K562 (cell line): ENCODE measurements at places on chromosomes 3 and 15.
A peak's percentile ranks its signal among the peaks of the same experiment; 100 is the strongest.

- no peak for DNase-seq
These were observed 17.1 kb downstream of the VIPR1 start for GRCh38 chr3:42519568-42519962.

DNA sequence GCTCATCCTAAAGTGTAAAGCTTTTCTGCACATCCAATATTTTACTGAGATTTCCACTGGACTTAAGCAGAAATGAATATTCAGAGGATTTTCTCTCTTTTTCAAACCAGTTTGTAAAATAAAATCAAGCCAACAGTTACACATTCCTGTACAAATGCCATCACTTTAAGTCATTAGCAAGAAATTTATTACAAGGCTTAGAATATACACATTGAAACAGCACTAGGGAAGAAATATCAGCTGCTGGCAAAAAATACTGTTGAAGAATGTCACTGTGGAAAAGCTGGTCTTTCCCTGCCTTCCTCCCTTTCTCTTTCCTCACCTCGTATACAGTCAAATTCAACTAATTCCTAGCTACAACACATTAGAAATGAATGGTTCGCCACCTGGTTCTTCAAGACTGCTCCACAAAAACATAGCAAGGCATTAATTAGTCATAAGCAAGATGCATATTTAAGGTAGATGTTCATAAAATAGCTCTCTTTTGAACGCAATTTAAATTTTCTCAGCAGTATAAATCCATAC, 21.3 kb downstream of the PLOD2 start:
- no peak for DNase-seq

GRCh38 chr3:194126790-194127189, 9.2 kb upstream of the HES1 start:
- DNase-seq: no peak

DNA sequence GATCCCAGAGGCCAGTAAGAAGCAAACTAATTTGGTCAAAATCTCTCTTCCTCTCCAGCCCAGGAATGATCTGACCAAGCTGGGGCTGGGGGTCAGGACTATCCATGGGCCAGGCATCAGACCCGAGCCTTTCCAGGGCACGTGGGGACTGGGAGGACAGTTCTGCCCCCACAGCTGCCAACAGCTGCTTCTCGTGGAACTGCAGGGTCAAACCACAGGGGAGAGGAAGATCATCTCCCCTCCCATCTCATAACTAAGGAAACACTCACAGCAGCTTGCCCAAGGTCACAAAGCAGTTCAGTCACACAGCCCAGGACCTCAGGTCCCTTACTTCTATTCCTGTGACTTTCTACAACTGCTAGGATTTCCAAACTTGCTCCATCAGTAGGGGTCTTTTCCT, 47.1 kb downstream of the DAPK2 start:
- no peak for DNase-seq

DNA sequence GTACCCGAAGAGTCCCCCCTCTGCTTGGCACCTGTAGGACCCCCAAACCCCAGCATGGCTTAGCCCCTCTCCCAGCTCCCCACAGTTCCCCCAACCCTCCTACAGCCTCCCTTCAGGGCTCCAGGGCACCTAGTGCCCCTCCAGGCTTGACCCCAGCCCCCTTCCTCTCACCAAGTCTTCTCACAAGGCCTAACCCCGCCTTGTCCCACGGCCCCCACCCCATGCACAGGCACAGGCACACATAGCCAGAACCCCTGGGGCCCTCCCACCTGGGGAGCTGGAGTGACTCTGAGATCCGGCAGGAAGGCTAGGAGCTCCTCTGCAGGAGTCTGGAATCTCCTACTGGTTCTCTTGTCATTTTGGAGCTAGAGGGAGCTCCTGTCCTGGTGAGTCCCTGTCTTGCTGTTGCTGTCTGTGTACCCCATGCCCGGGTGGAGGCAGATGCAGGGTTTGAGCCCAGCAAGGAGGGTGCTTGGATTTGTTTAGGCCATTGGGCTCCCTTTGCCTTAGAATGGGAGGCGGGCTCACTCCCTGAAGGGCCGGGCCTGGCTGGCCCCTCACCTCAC, 39.6 kb downstream of the KLF13 start:
- DNase-seq: peak; percentile 20

- no peak for DNase-seq
These were observed 43.7 kb downstream of the TMEM45A start for GRCh38 chr3:100536093-100536492.

DNA sequence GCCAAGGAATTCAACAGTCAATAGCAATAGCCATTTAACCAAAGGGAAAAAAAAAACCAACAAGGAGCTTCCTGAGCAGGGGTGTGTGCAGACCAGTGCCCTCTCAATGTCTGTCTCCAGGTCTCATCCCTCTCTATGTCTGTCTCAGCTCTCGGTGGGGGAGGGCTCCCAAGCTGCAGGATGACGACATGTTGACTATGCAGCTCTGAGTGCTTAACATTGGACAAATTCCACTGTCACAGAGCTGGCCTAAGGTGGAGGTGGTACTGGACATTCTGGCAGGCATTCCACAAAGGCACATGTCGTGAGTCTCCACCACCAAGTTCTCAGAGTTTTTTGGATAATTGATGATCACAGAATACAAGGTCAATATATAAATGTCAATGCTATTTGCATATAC, 2.0 kb upstream of the CAPN7 start:
- peak; percentile 25 for DNase-seq

DNA sequence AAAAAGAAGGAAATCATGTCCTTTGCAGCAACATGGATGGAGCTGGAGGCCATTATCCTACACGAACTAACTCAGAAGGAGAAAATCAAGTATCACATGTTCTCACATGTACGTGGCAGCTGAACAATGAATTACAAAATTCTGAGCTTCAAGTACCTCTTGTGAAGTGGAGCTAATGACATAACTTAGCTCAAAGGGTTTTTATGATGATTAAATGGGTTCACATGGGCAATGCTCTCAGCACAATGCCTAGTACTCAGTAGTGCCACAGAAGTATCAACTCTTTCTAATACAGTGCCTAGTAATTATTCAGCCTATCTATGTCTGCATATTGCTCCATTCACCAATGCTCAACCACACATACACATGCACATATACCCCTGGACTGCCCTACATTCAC, 407.5 kb upstream of the WNT5A start:
- no peak for DNase-seq

DNA sequence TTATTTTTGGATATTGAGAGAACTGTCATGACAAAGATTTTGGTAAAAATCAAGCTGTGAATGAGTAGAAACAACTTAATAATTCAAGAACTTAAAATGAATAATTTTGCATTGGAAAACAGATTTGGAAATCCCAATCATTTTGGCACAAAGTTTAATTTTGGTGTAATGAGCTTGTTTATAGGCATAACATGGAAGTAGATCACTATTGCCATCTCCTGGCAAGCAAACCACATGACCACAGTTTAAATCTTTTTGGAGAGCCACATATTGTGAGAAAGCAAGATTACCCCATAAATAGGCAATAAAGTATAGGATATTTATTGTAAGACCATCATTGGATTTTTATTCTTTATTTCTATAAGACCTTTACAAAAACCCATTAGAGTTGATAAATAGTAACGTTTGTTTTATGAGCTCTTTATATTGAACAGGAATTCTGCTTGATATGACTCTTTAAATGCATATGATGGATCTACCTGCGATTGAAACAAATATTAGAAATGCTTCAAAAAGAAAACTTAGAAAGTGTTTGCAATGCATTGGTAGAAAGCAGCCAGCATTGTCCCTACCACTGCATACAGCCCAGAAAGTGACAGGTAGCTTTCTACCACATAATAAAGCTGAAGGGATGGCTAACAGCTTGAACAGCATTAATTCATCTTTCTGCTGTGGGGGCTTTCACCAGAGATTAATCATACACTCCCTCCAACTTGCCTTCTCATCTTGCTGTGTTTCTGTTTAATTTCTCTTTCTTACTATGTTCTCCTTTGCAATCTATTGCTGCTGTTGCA, 766.8 kb downstream of the TBL1XR1 start:
- peak; percentile 11 for DNase-seq

DNA sequence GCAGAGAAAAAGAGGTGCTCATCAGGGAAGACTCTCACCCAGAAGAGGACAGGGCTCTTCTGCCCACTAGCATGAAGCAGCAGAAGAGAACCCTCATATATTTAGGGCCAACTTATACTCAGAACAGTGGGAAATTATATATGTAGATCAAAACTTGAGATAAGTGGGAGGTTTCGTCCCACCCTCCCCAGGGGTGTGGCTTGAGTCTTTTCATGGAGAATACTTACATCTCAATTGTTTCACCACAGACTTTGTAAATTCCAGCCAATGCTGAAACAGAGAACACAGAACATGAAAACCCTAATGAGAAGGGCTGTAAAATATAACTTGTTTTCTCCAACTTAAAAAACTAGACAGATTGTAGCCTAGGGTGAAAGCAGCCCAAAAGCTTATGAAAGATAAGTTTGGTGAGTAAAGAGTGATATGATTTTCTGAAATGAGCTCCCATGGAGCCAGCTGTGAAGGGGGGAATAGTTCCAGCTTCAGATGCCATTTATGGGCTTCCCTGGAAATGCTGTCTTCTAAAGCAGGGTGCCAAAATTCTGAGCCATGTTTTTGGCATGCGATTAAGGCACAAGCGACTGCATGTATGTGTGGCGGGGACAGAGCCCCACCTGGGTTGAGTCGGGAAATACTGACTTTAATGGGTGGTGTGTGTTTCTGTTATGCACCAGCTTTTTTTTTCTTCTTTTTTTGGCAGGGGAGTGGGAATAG, 92.9 kb downstream of the WDR76 start:
- DNase-seq: no peak

DNA sequence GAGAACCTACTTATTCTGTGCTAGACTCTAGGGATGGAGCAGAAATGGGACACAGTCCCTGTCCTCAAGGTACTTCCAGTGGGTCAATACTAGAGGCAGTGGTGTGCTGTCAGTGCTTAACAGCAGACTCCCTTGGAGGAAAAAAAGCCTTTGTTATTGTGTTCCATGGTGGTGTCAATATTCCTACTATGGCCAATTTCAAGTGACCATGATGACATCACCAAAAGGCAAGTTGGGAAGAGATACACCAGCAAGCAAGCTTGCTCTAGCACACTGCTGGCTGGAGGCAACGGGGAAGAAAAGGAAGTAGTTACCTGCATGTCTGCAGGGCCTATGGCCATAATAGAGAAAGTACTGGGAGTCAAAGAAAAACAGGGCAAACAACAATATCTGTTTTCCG, 89.6 kb upstream of the ETV5 start:
- no peak for DNase-seq

DNA sequence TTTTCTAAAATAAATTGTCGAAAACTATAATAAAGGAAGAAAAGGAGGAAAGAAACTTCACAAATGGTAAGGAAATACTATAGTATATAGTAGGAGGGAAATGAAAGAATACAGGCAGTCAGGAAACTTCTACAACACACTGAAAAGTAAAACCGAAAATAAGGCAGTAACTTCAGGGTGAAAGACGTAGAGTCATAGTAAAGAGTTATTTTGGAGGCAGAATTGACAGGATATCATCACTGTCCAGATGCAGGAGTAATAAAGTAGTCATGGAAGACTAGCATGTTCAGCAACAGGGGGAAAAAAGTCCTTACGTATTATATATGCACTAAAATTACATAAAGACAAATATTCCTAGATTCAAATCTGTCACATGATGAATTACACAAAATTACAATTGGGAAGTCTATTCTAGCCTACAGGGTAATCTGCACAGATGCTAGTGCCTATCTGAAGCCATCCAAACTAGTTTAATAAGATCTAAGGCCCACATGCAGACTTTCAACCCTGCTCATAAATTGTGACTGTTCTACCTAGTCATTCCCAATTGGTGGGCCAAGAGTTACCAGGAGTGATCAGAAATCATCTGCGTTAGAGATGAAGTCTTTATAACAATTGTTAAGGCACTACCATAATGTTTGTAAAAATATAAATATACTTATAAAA, 14.0 kb downstream of the VPS13C start:
- no peak for DNase-seq

- DNase-seq: no peak
These were observed 52.6 kb upstream of the AKAP13 start for GRCh38 chr15:85327820-85328219.

DNA sequence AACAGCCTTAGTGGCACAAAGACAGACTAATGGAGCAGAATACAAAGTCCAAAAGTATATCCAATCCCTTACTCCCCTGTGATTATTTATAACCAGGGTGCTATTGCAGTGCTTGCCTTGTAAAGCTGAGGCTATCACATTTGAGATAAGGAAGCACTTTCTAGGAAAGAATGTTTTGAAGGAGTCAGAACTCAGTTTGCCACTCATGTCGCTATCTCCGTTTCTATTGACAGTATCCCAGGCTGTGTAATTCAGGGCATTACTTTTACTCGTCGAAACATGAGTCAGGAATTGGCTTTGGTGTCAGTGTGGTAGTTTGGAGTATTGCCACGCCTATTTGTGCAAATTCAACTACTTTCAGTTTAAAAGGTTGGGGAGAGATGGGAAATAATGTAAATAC, 78.4 kb downstream of the FBXL2 start:
- DNase-seq: peak; percentile 47

- DNase-seq: no peak
These were observed 120.9 kb upstream of the P2RY1 start for GRCh38 chr3:152713989-152714388.

DNA sequence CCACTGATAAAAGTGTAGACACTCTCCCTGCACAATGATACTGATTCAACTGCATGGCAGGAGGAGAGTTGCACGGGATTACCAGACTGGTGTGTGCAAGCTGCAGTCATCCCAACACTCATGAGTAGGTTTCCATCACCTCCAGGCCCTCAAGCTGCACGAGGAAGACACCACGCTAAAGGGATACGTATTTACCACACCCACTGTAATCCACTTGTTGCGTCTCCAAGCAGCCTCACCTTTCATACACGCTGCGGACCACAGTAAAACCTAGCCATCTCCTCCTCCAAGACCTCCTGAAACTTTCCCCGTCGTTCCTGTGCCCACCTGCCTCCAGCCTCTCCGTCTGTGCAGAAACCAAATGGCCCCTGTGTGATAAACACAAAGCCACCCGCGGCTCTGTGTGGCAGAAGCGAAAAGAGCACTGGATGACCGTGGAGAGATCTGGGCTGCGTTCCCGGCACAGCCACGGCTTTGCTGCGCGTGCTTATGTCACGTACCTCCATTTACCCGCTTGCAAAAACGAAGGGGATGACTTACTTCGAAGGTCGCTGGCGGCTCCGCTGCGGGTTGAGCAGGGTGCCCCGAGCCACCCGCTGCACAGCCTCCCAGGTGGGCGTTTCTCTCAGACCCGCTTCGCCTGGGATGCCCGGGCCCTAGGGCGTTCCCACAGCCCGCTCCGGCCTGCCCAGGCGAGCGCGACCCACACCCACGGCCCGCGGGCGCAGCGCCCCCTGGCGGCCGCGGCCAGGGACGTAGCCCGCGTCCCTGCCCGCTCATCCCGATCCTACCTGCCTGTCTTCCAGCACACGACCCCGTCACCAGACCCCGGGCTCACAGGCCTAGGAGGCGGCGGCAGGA, 643 bp downstream of the ABCC5 start:
- DNase-seq: peak; percentile 83
